ENCODE measurements at places on chromosomes 6 and 20.
A peak's percentile ranks its signal among the peaks of the same experiment; 100 is the strongest.

GRCh38 chr6:6164367-6164766, 156.1 kb downstream of the F13A1 start:
- no peak for DNase-seq

GRCh38 chr6:163489584-163489983, 75.1 kb downstream of the QKI start:
- no peak for DNase-seq

- no peak for DNase-seq
Observed at GRCh38 chr20:19000078-19000477, 186.5 kb downstream of the SCP2D1 start.

DNA sequence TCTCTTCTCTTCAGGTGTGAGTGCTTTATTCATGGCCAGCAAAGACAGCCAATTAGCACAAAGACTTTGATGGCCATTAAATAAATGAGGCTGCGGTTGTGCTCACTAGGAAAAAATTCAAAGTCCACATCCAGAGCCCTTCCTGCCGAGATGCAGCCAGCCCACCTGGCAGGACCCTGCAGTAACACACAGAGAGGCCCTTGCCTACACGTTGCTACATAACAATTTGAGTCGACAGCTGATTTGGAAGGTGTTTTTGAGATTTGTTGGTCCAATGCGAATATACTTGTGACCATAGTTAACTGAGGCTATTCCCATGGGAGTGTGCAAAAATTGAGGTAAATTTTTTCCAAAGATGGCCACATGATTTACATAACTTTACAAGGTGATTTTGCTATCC, 605.4 kb upstream of the HTR1E start:
- no peak for DNase-seq

GRCh38 chr6:140372064-140372463, 997.6 kb upstream of the CITED2 start:
- DNase-seq = no peak

- peak; percentile 9 for DNase-seq
Observed at GRCh38 chr6:144931172-144932035, 646.3 kb downstream of the UTRN start.

GRCh38 chr6:39852324-39852723, 60.1 kb downstream of the DAAM2 start:
- DNase-seq = no peak

DNA sequence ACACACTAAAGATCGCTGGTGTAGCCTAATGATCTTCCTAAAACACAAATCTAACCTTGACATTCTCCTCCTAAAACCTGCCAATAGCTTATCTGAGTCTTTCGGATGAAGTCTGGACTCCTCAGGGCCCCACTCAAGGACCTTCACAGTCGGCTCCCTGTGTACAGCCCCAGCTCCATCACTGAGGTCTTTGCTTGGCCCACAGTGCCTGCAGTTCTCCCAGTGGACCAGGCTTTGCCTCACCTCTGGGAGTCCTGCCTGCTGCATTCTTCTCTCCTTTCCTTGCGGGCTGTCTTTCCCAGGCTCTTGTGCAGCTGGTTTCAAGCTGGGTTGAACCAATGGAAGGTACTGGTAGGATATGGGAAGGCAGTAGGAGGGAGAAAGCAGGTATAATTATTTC, 122.6 kb upstream of the FERMT1 start:
- DNase-seq = no peak

- DNase-seq = no peak
Observed at GRCh38 chr6:158020272-158020711, 38.6 kb downstream of the SYNJ2 start.

Measured in effector memory CD8-positive, alpha-beta T cell (primary cell).